Cardiac septum (tissue), 1 donor: ENCODE measurements at places on chromosomes 4 and X. TPM values are rescaled to one million over a fixed set of nuclear protein-coding genes. Genes with fewer than 3 reads are reported as not detected.

DNA sequence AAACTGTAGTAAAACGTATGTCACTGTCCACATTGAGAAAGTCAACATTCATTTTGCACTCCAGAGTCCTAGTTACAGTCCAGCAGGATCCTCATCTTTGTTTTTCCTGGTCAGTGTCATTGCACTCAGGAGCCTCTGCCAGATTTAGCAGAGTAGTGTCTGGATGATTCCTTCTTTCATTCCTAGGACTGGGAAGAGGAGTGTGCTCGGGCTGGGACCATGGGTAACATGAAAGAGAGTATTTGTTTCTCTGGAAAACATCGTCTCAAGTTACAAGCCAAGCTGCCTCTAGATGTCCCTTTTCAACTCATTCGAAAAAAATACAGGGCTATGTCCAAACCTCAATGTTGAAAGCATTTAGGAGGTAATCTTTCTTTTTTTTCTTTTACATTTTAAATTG, 69.9 kb upstream of the TNIP3 start:
- DNase-seq = no peak

DNA sequence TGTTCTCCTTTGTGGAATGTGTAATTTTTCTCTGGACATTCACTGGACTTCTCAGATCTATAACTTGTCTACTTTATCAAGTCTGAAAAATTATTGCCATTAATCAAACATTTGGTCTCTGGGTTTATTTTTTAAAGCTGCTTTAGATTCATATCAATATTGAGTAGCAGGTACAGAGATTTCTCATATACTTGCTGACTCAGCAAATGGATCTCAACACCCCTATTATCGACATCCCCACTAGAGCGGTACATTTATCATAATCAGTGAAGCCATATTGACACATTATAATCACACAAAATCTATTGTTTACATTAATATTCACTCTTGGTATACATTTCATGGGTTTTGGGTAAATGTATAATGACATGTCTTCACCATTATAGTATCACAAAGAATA, 268.7 kb downstream of the SPOCK3 start:
- no peak for DNase-seq

- DNase-seq = no peak
Observed at GRCh38 chr4:153266988-153267387, 62.7 kb downstream of the TRIM2 start.

- no peak for DNase-seq
Observed at GRCh38 chrX:1536712-1537030, 314 bp downstream of the P2RY8 start.

GRCh38 chr4:107743532-107743931, 23.5 kb upstream of the PAPSS1 start:
- DNase-seq = no peak

DNA sequence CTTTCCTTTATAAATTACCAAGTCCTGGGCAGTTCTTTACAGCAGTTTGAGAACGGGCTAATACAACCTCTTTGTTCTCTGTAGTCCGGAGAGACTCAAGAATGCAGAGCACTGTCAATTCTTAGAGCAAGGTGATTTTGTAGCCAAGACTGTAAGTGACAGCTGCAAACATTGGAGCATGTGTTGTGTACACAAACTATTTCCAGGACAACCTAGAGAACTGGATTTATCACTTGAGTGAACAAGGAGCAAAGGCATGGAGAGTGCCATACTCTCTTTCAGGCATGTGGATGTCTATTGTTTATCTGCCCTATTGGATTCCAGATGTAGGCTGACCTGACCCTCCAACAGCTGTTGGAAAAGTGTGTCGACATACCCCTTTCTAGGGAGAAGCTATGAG, 153.9 kb downstream of the SPANXN3 start:
- DNase-seq = no peak

GRCh38 chr4:38529189-38530115, 134.5 kb upstream of the KLF3 start:
- peak; percentile 90 for DNase-seq

DNA sequence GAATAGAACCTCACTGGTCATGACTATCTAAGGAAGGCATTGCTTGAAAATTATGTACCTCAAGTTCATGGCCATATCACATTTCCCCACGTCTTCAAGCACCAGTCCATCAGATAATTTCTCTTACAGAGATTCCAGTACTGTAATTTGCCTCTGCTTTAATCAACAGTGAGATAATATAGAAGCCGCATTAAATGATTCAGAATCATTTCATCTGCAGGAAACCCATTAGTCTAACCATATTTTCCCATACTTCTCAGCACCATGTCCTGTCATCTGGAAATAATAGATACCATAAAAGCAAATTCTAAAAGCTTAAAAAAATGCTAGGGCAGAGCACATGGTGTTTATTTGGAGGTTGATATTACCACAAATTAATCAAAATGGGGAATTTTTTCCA, 310.3 kb upstream of the SLIT2 start:
- DNase-seq = no peak

DNA sequence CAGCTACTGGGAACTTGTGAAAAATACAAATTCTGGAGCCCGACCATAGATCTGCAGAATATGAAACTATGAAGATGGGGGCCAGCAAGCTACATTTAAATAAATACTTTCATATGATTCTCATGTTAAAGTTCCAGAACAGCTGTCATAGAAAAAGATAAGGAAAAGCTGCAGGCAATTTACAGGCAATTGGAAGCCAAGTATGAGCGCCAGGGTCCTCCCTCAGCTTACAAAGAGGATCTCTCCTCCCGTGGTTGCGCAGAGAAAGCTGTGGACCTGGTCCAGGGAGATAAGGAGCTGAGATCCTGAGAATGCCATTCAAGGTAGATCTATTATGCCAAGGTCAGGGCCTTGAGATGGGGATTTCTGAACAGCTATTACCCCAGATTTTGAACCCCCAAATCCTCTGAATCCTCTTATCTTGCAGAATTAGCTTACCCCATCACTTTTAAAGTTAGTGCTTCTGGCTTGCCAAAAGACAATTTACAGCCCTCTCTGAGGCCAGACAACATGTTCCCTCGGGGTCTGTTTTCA, 25.6 kb upstream of the FRAS1 start:
- no peak for DNase-seq

- no peak for DNase-seq
Observed at GRCh38 chrX:108399418-108400165, 38.6 kb downstream of the COL4A6 start.

DNA sequence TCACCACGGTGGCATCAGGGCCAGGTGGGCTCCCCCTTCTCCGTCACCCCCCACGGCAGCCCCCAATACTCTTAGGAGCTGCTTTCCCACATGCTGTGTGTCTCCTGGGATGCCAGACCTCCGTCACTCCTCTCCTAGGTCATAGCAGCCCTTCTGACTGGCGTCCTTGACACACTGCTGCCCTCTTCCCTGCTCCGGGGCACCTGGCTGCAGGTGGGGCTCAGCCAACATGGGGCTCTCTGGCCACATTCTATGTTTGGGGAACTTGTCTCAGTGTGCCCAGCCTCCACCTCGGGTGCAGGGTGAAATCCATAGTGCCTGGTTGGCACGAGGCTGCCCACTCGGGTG, 13.8 kb downstream of the TMEM175 start:
- no peak for DNase-seq

DNA sequence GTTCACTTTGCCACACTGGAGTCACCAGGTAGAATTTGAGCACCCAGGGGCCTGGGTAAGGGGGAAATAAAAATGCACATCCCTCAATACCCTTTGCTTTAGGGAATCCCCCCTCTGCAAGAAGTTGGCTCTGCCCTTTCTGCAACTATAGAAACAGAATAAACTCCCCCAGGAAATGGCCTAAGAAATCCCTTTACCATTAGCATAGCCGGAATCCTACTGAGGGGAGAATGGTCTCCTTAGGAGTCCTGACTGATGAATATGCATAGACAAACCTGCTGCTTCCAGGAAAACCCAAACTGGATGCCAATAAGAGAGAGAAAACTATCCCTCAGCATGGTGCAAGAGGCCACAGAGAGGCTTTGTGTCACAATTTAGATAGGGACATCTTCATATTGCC, 11.0 kb downstream of the EFHC2 start:
- no peak for DNase-seq

DNA sequence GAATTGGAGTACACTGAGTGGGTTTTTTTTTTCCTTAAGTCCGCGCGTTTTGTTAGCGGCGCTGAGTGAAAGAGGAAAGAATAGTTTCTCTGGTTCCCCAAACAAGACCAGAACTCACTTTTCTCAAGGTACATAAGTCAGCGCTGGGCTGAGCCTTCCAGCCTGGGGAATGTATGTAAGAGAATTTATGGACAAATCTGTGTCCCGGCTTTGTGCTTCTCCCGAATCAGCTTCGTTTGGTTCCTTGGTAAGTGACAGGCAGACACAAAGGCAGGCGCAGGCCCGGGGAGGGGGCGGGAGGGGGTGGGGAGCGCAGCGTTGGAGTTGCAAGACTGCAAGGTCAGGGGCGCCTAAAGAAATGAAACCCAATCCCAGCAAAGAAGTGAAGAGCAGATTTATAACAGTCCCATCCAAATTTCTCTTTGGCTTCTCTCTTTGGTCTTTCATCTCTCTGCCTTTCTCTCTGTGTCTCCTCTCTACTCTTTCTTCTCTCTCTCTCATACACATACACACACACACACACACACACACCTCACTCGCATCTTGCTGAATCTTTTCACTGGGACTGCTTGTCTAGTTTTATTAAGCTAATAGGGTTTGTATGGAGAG, 981 bp downstream of the TET2 start:
- DNase-seq = no peak

DNA sequence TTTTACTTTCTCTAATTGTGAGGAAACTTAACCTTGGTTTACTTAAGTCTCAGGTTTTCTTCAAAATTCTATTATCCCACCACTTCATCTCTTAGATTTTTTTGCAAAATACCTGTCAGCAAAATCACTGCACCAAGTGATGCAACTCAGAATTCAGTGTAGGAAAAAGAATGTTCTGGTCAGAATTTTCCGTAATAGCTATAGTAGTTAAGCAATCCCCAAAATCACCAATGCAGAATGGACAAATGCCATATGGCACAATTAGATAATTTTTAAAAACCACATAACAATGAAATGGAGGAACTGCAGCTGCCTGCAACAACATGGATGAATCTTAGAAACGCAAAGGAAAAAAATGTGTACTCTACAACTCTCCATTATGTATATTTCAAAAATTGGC, 373.1 kb downstream of the NAF1 start:
- DNase-seq = no peak

DNA sequence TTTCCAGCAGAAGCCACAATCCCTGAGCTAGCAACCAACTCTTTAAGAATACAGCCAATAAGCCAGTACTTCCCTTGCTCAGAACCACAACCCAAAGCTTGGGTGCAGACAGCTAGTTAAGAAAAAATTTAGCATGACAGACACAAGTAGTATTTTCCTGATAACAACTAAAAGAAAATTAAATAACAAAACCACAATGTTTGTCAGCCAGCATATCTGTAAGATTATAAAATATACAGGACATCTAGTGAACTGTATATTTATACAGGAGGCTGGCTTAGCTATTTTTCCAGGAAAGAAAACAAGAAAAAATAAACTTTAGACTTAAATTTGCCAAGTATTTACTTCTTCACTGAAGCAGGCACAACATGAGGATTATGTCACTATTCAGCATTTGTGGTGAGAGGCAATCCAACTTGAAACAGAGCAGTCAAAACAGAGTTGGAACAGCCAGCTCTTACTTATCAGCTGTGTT, 6.6 kb downstream of the PF4V1 start:
- DNase-seq = no peak

DNA sequence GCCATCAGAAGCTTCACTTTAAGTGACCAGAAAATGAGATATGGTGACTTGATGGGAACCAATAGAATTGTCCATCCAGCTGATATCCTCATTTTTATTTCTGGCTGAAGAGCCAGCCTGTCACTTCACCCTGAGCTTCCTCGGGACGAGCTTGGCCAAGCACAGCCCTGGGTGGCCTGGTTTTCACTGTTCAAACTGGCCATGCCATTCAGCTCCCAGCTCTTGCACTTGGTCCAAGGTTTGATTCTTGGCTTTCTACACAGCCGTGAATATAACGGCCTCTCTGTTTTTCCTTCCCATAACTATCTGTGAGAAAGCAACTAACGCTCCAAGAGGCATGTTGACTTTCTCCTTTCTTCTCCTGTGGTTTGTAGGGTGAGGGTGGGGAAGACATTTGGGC, 71.9 kb downstream of the LIMCH1 start:
- no peak for DNase-seq

- no peak for DNase-seq
Observed at GRCh38 chr4:151031831-151032605, 16.9 kb upstream of the LRBA start.

DNA sequence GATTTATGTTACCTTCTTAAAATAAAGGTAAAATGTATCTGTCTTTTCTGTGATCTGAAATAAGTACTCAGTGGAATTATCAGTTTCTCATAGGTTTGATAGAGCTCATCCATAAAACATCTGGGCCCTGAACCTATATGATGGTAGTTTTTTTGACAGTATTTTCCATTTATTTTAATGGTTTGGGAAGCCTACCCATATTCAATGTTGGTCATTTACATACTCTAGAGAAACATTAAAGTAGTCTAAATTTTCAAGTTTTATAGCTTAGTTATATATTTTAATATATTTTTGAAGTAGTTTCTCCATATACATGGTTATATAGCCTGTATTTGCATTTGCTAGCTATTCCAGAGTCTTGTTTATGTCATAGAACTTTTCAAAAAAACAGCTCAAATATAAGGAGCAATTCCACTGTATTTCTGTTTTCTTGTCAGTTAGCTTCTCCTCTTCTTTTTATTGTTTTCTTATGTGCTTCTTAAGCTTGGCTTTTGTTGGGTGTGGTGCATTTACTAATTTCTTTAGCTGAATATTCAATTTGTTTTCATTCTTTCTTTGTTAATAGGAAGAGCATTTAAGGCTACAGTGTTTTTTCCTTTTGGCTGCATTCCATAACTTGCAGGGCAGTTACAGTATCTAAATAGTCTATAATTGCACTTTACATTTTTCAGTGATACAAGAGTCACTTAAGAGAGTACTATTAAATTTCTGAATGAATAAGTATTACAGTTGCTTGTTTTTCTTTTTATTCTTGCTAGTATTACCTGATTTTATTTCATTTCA, 181.4 kb downstream of the DKK2 start:
- no peak for DNase-seq

- no peak for DNase-seq
Observed at GRCh38 chr4:88737307-88737941, 39.8 kb upstream of the NAP1L5 start.

The ZFP92 gene
- total RNA-seq = 0.40 TPM

The CYTL1 gene
- not detected for total RNA-seq

The FNIP2 gene
- total RNA-seq = 38.5 TPM

The BTC gene
- total RNA-seq = 0.35 TPM

The CORIN gene
- total RNA-seq = 3.4 TPM

The MAGEB1 gene
- total RNA-seq = not detected

The ARX gene
- not detected for total RNA-seq

The CFI gene
- total RNA-seq = 10.8 TPM

The CFP gene
- total RNA-seq = 1.0 TPM

The GAGE13 gene
- not detected for total RNA-seq

The NEUROG2 gene
- total RNA-seq = not detected

The FABP2 gene
- 0.57 TPM for total RNA-seq

The SPIN3 gene
- total RNA-seq = 6.1 TPM

The CTAG2 gene
- total RNA-seq = not detected

The FGF5 gene
- 0.30 TPM for total RNA-seq

The CSAG2 gene
- not detected for total RNA-seq
